ENCODE measurements at places on chromosomes 3 and 15.

GRCh38 chr3:59576606-59577005, 526.8 kb upstream of the CFAP20DC start:
- no peak for DNase-seq

DNA sequence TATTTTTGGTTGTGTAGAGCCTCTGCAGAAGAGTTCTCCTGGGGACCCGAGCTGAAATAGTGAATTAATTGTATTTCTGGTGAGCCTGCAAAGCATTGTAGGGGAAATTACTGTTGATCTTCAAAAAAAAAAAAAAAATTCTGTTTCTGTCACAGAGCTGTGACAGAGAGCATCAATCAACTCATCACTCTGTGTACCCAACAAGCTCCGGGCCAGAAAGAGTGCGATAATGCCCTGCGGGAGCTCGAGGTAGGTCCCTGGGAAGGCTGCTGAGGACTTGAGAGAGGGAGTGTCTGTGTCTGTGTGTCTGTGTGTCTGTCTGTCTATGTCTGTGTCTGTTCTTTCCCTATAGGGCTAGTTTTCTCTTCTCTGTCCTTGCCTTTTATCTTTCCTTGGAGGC, 294.4 kb upstream of the TPM1 start:
- DNase-seq = no peak

- DNase-seq = no peak
Measured at GRCh38 chr3:45868213-45868612, 18.1 kb upstream of the CCR9 start.

- DNase-seq = no peak
Measured at GRCh38 chr3:157373783-157374182, 62.9 kb upstream of the PTX3 start.
